ENCODE measurements at places on chromosomes 4 and X. TPM values are rescaled to one million over a fixed set of nuclear protein-coding genes. Genes with fewer than 3 reads are reported as not detected.

Gene PDE6B
- total RNA-seq, result 1.0 TPM

Gene CAPN6
- total RNA-seq, result 4.9 TPM

Gene C4orf50
- total RNA-seq, result 0.73 TPM

Gene TRAM1L1
- 0.80 TPM for total RNA-seq

Gene GEMIN8
- total RNA-seq, result 14.9 TPM

Gene RIBC1
- 0.94 TPM for total RNA-seq

Gene ZNF827
- total RNA-seq, result 21.9 TPM

Gene NOCT
- 10.1 TPM for total RNA-seq
